Thyroid gland (tissue), 4 donors: ENCODE measurements at places on chromosomes 3 and 15. TPM values are rescaled to one million over a fixed set of nuclear protein-coding genes. Genes with fewer than 3 reads are reported as not detected.

- DNase-seq: no peak
Measured at GRCh38 chr3:106819440-106819839, 557.8 kb upstream of the CCDC54 start.

DNA sequence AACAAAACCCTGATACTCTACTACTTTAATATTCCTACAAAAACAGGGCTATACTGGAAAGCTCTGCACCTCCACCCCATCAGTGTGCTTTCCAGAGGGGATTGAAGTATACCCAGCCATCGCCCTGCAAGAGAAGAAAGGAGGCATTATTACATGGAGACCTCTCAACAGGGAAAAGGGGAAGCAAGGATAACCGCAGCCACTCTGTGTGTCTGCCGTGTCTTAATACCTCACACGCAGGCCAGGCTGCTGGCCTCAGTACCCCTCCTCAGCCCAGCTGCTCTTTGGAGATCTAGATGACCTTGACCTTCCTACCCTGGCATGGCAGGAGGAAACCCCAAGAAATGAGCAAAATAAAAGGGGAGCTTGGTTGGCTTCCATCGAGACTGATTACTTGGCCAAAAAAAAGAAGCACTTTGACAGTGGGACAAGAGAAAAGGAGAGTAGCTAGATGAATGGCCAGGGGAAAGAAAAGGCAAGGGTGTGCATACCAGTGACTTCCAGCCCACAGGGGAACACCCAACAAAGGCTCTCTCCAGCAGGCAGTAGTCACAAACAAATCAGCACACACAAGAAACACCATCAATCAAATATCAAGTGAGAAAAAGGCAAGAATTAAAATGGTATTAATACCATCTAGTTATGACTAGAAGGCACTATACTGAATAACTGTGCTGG lies 129.4 kb downstream of the STT3B start:
- no peak for DNase-seq

DNA sequence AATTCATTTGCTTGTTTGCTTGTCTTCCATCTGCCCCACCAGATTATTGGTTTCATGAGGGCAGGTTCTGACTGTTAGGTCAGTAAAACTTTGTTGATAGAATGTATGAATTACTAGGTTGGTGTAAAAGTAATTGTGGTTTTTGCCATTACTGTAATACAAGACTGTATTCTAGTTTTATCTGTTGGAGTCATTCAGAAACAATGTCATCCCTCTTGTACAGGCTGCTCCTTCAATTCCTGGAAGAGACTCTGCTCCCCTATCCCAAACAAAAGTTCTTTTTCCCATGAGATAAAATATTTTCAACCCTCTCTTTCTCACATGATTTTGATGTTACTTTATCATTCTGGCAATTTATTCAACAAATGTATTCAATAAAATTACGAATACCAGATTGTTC lies 115.0 kb downstream of the CHST2 start:
- no peak for DNase-seq

DNA sequence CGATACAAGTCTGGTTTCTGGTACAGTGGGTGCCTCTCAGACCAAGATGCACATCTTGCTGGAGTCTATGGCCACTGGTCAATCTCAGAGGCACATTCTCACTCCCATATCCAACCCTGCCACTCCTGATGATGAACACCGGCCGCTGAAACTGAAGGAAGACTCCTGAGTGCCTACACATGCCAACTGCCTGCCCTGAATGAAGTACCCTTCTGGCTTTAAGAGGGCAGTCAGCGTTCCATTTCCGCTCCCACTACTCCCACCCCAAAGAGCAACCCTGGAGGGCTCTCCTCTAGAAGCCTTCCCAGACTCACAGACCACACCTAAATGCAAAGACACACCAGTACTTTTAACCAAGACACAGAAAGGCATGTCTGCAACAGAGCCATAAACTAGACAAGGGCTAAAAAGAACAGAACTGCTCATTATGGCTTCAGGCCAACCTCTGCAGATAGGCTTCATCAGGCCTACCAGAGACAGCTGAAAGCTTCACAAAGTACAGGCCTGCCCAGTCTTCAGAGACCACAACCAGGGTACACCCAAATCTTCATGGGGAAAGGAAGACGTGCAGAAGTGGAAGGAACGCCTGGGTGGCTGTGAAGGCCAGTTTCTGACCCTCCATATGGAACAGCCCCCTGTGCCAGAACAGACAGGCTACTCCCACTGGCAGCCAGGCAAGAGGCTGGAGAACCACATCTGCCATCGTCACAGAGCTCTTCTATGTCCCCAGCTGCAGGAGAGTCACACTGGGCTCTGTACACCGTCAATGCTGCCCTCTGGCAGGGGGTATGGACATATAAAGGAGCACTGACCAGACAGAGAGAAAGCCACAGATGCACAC lies 14.3 kb downstream of the ANP32A start:
- DNase-seq: peak; percentile 66

DNA sequence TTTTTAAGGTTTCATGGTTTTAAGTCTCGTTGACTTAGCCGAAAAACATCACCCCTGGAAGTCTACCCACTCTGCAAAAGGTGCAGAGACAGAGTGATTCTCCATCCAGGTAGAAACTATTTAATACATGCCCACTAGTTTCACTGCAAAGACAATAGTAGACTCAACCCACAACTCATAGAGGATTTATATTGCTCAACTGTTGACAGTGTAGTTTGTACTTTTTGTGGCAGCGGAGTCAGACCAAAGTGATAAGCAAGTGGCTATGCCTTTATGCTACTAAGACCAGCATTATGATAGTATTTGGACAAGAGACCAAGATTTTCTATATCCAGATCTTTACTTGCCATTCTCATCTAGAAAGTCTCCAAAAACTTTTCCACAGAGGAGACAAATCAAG lies 98.8 kb upstream of the ZBTB20 start:
- no peak for DNase-seq

Gene ARPP21
- total RNA-seq: not detected

Gene TNNC1
- total RNA-seq: 16.8 TPM

Gene GLDN
- 0.27 TPM for total RNA-seq
